ENCODE measurements at places on chromosomes 16 and 17.

DNA sequence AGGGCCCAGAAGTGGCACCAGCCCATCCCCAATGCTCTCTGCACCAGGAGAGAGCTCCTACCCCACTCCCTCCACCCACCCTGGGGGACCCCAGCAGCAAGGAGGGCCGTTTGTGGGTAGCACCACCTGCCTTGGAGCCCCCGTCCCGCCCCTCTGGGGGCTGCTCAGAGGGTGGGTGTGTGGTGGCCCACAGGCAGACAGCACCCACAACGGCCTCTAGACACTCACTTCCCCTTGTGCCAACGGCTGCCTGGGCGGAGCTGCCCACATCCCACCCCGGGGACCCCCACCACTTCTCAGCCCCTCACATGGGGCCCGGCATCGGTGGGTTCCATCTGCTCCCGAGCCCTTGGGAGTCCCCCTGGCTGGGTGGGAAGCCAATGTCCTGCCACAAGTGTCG, 33.3 kb downstream of the BAHCC1 start:
- DNase-seq: no peak

DNA sequence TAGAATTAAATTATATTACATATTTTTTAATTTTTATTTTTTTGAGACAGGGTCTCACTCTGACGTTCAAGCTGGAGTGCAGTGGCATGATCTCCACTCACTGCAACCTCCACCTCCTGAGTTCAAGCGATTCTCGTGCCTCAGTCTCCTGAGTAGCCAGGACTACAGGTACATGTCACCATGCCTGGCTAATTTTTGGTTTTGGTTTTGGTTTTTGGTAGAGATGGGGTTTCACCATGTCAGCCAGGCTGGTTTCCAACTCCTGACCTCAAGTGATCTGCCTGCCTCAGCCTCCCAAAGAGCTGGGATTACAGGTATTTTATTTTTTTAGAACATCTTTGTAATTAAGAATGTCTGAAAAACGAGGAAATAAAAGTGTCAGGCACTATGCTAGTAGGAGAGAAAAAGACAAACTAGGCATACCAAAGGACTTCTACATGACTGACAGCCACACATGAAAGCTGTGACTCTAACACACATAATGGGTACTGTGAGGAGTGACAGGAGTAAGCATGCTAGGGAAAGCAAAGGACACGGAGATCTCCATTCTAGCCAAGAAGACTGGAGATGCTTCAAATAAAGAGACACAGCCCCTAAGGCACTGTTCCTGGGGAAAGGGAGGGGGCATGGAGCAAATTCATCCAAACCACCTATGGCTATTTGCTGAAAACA, 7.3 kb downstream of the GNA13 start:
- no peak for DNase-seq

GRCh38 chr16:8982816-8983215, 19.1 kb upstream of the USP7 start:
- no peak for DNase-seq

GRCh38 chr17:77854759-77855745, 103.5 kb upstream of the TNRC6C start:
- DNase-seq: no peak

DNA sequence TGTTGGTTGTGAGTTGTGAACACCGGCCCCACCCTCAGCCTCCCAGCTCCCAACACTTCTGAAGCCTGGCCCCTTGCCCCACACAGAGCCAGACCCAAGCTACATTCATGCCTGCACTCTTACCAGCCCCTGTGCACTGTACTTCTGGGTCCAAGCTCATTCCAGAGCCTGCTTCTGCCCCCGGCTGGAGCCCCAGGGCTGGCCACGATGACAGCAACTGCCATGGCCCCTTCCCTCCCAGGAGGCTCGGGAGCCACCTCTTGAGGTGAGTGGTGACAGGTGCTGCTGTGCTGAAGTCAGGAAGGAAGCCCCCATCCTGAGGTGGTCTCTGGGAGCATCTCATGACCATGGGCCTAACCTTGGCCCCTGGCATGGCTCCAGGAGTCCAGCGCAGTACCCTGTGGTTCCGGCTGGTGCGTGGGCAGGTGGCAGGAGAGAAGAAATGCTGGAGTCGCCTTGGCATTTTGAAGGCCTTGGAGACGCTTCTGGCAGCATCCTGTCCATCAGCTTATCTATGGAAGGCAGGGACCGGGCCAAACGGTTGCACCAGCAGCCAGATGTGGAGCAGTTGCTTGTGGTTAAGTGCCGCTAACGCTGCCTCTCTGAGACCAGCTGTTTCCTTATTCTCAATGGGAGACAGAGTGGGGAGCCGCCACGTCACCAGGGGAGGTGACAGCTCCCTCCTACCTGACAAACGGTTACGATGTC, 3.9 kb upstream of the CDT1 start:
- DNase-seq: peak; percentile 96

GRCh38 chr17:77329741-77330531, 189.2 kb downstream of the SEC14L1 start:
- DNase-seq: no peak

- no peak for DNase-seq
Observed at GRCh38 chr17:77546772-77547241, 406.0 kb downstream of the SEC14L1 start.

DNA sequence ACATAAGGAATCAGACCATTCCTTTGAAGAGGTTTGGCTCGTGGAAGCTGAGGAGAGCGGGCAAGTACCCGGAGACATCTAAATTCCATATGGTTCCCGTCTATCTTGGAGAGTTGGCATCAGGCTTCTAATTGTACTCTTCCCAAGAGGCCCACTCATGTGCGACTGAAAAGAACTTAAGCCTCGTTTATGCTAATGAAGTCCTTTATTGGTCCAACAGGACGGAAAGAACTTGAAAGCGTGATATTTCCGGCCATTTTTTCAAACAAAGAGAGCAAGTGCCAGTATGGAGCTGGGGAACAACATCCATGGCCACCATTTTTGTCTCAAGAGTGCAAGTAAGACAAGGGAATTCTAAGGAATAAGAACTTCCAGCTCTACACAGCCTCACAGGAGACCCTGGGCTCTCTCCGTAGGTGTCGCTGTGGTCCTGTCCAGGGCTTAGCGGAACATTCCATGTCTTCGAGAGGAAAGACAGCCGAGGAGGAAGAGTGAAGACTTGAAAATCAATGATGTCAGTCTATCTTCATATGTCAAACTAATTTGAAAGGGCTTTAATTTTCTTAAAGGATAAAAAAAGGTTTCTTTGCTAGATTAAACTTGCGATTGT, 566.0 kb upstream of the PSMD7 start:
- DNase-seq: no peak

GRCh38 chr17:34146440-34147043, 108.5 kb upstream of the CCL2 start:
- peak; percentile 58 for DNase-seq
